Smooth muscle cell of bladder (primary cell): ENCODE measurements at places on chromosomes 2 and 18. TPM values are rescaled to one million over a fixed set of nuclear protein-coding genes. Genes with fewer than 3 reads are reported as not detected.

RHOB gene
- total RNA-seq = 130 and 143 TPM in 2 replicates

SP140 gene
- under 0.01 and 0.14 TPM in 2 replicates for total RNA-seq

ASB18 gene
- total RNA-seq = not detected in 2 replicates

ERBB4 gene
- under 0.01 TPM in 1 of 2 replicates, not detected in the other for total RNA-seq

WDCP gene
- total RNA-seq = 6.1 and 7.8 TPM in 2 replicates
